Vagina (tissue), 2 donors: ENCODE measurements at places on chromosomes 7 and 10. TPM values are rescaled to one million over a fixed set of nuclear protein-coding genes. Genes with fewer than 3 reads are reported as not detected.
A peak's percentile ranks its signal among the peaks of the same experiment; 100 is the strongest.

The HTR5A gene
- not detected for total RNA-seq

- H3K4me3 ChIP-seq = no peak overlapping the region
- no peak for DNase-seq
- no peaks in the 10 kb centered on the region for H3K36me3 ChIP-seq
These were observed 28.0 kb upstream of the GNAI1 start for GRCh38 chr7:80106498-80107113.

GRCh38 chr7:134908289-134908688 is 78.0 kb upstream of the AGBL3 start:
- peak overlapping the region; percentile 28 for H3K27ac ChIP-seq
- DNase-seq = no peak
- no peak overlapping the region for H3K4me3 ChIP-seq
- H3K4me1 ChIP-seq = peaks cover 79% of the 10 kb centered on the region

The SFRP5 gene
- total RNA-seq = 1.7 TPM

The SEMA4G gene
- total RNA-seq = 6.4 TPM

GRCh38 chr10:49393301-49393700 is 2.6 kb downstream of the DRGX start:
- DNase-seq = no peak
- no peaks in the 10 kb centered on the region for H3K36me3 ChIP-seq
- H3K27ac ChIP-seq = no peak overlapping the region
- peaks cover 18% of the 10 kb centered on the region for H3K4me1 ChIP-seq
- H3K4me3 ChIP-seq = no peak overlapping the region

DNA sequence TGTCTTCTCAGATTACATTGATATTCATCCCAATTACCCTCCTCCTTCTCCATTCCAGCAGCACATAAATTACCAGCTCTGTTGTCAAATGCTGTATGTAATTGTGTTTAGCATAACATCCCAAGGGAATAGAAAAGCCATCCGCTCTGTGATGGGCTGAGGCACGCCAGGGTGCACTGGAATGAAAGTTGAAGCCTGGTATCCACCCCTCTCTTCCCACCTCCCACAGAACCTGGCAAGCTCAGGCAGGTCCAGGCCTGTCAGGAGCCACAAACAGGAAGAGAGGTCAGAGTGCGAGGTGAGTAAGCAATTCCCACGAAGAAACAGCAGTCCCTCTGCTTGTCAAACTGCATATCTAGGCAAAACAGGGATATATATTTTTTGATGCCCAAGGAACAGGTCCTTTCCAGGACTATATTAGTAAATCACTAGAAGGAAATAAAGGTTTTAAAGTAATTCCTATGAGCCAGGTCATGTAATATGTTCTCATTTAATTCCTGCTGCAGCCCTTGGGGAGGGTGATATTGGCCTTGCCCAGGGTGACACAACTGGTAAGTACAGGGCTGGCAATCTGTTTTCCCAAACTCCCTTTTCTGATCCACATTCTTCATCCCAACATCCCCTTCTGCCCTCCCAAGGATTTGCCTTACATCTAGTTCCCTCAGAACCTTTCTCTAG is 155.6 kb upstream of the GHITM start:
- DNase-seq = no peak
- H3K36me3 ChIP-seq = no peaks in the 10 kb centered on the region
- H3K4me1 ChIP-seq = no peaks in the 10 kb centered on the region
- H3K27me3 ChIP-seq = no peaks in the 10 kb centered on the region
- H3K27ac ChIP-seq = no peak overlapping the region

GRCh38 chr7:107628461-107629064 is 32.1 kb upstream of the SLC26A4 start:
- no peaks in the 10 kb centered on the region for H3K27me3 ChIP-seq
- H3K4me1 ChIP-seq = no peaks in the 10 kb centered on the region
- DNase-seq = no peak
- H3K4me3 ChIP-seq = no peak overlapping the region
- peaks cover 6% of the 10 kb centered on the region for H3K36me3 ChIP-seq

The DKK1 gene
- 14.0 TPM for total RNA-seq

DNA sequence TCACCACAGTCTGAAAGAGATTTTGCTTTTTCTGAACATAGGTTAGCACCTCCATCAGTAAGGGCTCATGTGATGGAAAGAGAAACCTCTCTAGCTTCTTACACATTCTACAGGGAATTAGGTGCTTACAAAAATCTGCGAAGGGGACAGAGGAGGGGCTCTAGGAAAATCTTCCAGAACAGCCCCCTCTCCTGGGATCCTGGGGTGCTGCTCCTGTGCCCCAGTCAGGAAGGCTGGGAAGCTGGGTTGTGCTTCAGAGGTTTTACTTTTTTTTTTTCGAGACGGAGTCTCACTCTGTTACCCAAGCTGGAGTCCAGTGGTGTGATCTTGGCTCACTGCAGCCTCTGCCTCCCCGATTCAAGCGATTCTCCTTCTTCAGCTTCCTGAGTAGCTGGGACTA is 7.5 kb upstream of the FAM171A1 start:
- H3K4me1 ChIP-seq = no peaks in the 10 kb centered on the region
- no peak overlapping the region for H3K27ac ChIP-seq
- H3K36me3 ChIP-seq = no peaks in the 10 kb centered on the region
- no peak for DNase-seq
- H3K4me3 ChIP-seq = no peak overlapping the region
- no peaks in the 10 kb centered on the region for H3K27me3 ChIP-seq

DNA sequence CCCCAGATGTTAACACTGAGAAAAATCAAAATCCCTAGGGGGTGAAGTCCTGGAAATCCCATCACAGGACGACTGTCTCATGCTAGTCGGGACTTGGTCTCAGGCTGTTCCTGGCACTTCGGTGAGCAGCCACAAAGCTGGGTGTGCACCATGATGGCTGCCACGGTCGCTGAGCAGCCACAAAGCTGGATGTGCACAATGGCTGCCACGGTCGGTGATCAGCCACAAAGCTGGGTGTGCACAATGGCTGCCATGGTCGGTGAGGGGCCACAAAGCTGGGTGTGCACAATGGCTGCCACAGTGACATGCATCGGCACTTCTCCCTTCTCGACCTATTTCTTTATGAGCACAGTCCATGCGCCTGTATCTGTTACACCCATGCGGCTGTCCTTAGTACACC is 505.1 kb downstream of the TCERG1L start:
- H3K27me3 ChIP-seq = no peaks in the 10 kb centered on the region
- H3K27ac ChIP-seq = no peak overlapping the region
- H3K36me3 ChIP-seq = no peaks in the 10 kb centered on the region
- no peaks in the 10 kb centered on the region for H3K4me1 ChIP-seq
- no peak overlapping the region for H3K4me3 ChIP-seq
- peak; percentile 43 for DNase-seq

- H3K4me3 ChIP-seq = no peak overlapping the region
- H3K4me1 ChIP-seq = no peaks in the 10 kb centered on the region
- peaks cover 64% of the 10 kb centered on the region for H3K36me3 ChIP-seq
- no peaks in the 10 kb centered on the region for H3K27me3 ChIP-seq
- DNase-seq = no peak
- no peak overlapping the region for H3K27ac ChIP-seq
These were observed 45.4 kb upstream of the STOX1 start for GRCh38 chr10:68781613-68782574.

GRCh38 chr7:147062897-147063296 is 946.3 kb downstream of the CNTNAP2 start:
- no peak for DNase-seq
- no peak overlapping the region for H3K27ac ChIP-seq
- H3K27me3 ChIP-seq = no peaks in the 10 kb centered on the region
- no peak overlapping the region for H3K4me3 ChIP-seq

- peaks cover 11% of the 10 kb centered on the region for H3K4me1 ChIP-seq
- H3K36me3 ChIP-seq = no peaks in the 10 kb centered on the region
- H3K4me3 ChIP-seq = no peak overlapping the region
- no peak overlapping the region for H3K27ac ChIP-seq
- no peaks in the 10 kb centered on the region for H3K27me3 ChIP-seq
- no peak for DNase-seq
These were observed 107.5 kb downstream of the ELMO1 start for GRCh38 chr7:37341033-37341630.

DNA sequence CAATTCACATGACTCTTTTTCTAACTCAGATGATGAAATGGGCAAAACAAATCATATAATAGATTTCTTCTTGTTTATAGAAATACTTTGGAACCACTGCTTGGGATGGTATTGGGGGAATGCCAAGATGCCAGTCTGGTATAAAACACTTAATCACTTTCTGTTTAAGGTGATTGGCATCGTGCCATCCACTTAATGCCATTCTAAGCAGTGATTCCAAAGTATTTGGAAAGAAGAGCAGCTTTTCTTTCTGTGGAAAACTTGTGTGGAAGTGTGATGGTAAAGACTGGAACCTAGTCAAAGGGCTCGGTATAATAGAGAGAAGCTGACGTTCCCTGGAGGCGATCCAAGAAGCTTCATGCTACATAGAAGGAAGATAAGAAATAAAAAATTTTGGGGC is 120.6 kb downstream of the TMEM26 start:
- H3K27me3 ChIP-seq = no peaks in the 10 kb centered on the region
- no peak overlapping the region for H3K4me3 ChIP-seq
- DNase-seq = no peak
- no peaks in the 10 kb centered on the region for H3K4me1 ChIP-seq
- no peaks in the 10 kb centered on the region for H3K36me3 ChIP-seq

DNA sequence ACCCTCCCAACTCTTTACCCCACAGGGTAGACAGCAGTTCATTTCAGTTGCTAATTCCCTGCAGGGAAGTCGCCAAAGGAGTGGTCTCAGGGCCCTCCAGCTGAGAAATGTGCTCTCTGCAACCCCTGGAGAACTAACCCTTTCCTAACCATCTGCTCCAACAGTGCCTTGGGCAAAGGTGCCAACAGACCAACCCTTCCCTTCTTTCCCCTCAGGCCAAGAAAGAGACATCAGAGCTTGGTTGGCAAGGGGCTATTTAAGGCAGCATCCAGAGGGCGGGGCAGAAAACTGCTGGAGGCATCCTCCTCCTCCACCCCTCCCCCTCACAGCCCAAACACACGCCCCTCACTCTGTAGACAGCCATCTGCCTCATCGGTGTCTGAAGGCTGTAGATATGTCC is 1.7 kb downstream of the SORBS1 start:
- peak overlapping the region; percentile 91 for H3K4me3 ChIP-seq
- H3K4me1 ChIP-seq = peaks cover 25% of the 10 kb centered on the region
- no peak for DNase-seq

The HECW1 gene
- 2.5 TPM for total RNA-seq

- H3K36me3 ChIP-seq = no peaks in the 10 kb centered on the region
- DNase-seq = no peak
- H3K4me3 ChIP-seq = no peak overlapping the region
- H3K27ac ChIP-seq = no peak overlapping the region
These were observed 52.3 kb downstream of the CDCA7L start for GRCh38 chr7:21893401-21893800.

The FFAR4 gene
- 1.5 TPM for total RNA-seq

The HPSE2 gene
- 10.6 TPM for total RNA-seq

The TMEM273 gene
- 17.9 TPM for total RNA-seq

- H3K4me1 ChIP-seq = no peaks in the 10 kb centered on the region
- H3K27ac ChIP-seq = no peak overlapping the region
- DNase-seq = no peak
- H3K4me3 ChIP-seq = no peak overlapping the region
- no peaks in the 10 kb centered on the region for H3K36me3 ChIP-seq
These were observed 110.7 kb downstream of the RNF32 start for GRCh38 chr7:156751319-156751718.

GRCh38 chr10:76982671-76983070 is 654.9 kb downstream of the KCNMA1 start:
- no peak for DNase-seq
- H3K4me3 ChIP-seq = no peak overlapping the region
- H3K27me3 ChIP-seq = no peaks in the 10 kb centered on the region
- no peaks in the 10 kb centered on the region for H3K36me3 ChIP-seq
- H3K27ac ChIP-seq = no peak overlapping the region

- no peaks in the 10 kb centered on the region for H3K27me3 ChIP-seq
- no peak overlapping the region for H3K4me3 ChIP-seq
- no peaks in the 10 kb centered on the region for H3K36me3 ChIP-seq
- H3K27ac ChIP-seq = no peak overlapping the region
These were observed 237.1 kb upstream of the GALNT17 start for GRCh38 chr7:70894799-70895198.

GRCh38 chr7:85229544-85229943 is 42.7 kb upstream of the SEMA3D start:
- no peaks in the 10 kb centered on the region for H3K36me3 ChIP-seq
- no peak overlapping the region for H3K27ac ChIP-seq
- H3K4me1 ChIP-seq = no peaks in the 10 kb centered on the region

The ADAM8 gene
- total RNA-seq = 11.0 TPM

- no peaks in the 10 kb centered on the region for H3K27me3 ChIP-seq
- no peaks in the 10 kb centered on the region for H3K4me1 ChIP-seq
These were observed 44.2 kb upstream of the PCBD1 start for GRCh38 chr10:70932392-70933196.

DNA sequence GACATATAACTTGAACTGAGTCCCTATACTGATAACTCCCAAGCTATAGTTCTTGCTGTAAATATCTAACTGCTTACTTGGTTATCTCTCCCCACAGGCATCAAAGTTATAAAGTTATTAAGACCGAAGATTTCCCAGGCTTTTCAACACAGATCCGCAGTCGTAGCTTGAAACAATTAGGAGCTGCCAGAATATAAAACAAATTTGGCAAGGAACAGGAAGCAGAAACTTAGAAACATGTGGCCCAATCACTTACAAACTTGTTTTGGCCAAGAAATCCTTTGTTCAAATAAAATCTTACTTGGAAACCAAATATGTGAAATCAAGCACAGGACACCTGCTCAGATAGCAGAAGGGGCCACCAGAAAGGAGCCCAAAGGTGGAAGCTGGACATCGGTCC is 9.0 kb downstream of the SLC16A12 start:
- no peaks in the 10 kb centered on the region for H3K27me3 ChIP-seq
- H3K36me3 ChIP-seq = no peaks in the 10 kb centered on the region
- no peak for DNase-seq
- H3K27ac ChIP-seq = no peak overlapping the region
- peaks cover 8% of the 10 kb centered on the region for H3K4me1 ChIP-seq
- no peak overlapping the region for H3K4me3 ChIP-seq

DNA sequence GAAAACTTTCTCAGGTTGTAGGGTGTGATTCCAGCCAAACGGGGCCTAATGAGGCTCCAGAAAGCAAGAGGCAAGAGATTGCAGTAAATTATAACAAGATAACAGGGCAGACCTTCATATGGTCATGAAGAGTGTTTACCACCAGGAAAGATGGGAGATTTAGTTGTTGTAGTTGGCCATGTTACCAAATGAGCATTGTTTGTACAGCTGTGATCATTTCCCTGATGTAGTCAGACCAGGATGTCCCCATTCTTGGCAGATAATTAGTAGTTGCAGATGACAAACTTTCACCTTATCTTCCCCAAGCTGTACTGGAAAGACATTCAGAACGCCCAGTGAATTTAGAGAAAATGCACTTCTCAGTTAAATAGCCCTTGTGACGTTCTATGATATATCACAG is 630.8 kb downstream of the ANKRD7 start:
- no peaks in the 10 kb centered on the region for H3K36me3 ChIP-seq
- no peaks in the 10 kb centered on the region for H3K27me3 ChIP-seq
- no peak for DNase-seq
- H3K27ac ChIP-seq = no peak overlapping the region
- no peak overlapping the region for H3K4me3 ChIP-seq

DNA sequence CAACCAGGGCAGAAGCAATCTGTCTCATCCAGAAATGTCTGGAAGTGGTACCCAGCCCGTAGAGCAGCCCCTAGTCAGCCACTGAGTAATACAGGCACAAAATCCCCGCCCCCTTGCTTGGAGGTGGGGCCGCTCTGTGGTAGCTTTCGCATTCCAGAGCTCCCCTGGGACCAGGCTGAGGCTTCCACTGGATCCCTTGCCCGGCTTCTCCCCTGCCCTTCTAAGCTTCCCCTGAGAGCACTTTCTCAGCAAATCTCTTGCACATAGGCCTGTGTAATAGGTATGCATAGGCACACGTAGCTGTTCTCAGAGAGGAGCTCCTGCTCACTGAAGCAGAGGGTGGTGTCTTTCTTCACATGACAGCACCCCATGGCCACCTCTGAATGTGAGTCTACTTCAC is 144.2 kb downstream of the BMS1 start:
- no peaks in the 10 kb centered on the region for H3K4me1 ChIP-seq
- no peaks in the 10 kb centered on the region for H3K27me3 ChIP-seq
- no peaks in the 10 kb centered on the region for H3K36me3 ChIP-seq
- no peak overlapping the region for H3K27ac ChIP-seq

The FRMD4A gene
- 24.8 TPM for total RNA-seq
